NCI-H1092 (cell line): ENCODE measurements at places on chromosomes 2 and 18.
A peak's percentile ranks its signal among the peaks of the same experiment; 100 is the strongest.

- DNase-seq, result no peak
Observed at GRCh38 chr18:77131100-77131651, 1.4 kb downstream of the MBP start.

GRCh38 chr2:105052773-105053172 is 14.9 kb downstream of the MRPS9 start:
- DNase-seq, result no peak

- DNase-seq, result no peak
Observed at GRCh38 chr2:124985270-124985669, 960.2 kb downstream of the CNTNAP5 start.

DNA sequence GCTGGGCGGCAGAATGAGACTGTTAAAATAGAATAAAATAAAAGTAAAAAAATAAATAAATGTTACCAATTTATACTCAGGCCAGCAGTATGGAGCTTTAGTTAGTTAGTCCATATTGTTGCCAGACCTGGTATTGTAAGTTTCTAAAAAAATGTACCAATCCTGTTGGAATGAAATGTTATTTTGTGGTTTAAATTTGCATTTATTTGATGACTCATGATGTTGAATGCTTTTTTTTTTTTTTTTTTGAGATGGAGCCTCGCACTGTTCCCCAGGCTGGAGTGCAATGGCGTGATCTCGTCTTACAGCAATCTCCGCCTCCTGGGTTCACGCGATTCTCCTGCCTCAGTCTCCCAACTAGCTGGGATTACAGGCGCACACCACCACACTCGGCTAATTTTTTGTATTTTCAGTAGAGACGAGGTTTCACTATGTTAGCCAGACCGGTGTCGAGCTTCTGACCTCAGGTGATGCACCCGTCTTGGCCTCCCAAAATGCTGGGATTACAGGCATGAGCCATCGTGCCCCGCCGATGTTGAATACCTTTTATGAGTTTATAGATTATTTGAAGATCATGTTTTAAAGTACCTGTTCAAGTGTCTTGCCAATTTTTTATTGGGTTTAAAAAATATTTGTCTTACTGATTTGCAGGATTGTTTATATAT is 5.7 kb upstream of the PTPRN start:
- DNase-seq, result no peak

DNA sequence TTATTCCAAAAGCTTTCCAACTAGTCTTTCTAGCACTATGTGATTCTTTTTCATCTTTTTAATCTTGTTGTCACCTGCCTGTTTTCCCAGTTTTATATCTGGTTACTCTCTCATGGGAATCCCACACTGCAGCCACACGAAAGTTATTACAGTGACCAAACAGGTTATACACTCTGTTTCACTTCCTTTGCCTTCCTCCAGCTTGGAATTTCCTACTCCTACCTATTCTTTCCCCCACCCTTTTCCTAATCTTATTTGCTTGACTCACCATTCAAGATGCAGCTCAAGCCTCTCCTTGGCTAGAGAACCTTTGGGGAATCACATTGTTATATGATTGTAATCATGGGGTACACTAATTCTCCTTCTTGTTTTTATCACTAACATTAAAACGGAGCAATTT is 13.4 kb upstream of the TLK1 start:
- no peak for DNase-seq

DNA sequence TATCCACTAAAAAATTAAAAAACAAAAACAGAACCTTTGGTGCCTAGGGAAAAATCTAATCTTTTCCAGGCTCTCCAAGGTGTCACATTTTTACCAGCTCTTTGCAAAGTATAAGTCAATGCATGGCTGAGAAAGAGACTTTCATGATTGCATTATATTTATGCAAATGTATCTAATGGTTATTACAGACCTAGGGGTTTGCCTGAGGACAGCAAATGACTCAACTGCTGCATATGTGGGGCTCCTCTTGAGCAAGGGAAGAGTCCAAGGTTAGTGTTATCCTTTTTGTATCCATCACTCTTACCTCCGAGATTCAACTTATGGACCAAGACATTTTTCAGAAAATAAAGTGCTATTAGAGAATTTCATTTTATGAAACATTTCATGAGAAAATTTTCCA is 33.9 kb upstream of the RMP24 start:
- DNase-seq, result no peak

DNA sequence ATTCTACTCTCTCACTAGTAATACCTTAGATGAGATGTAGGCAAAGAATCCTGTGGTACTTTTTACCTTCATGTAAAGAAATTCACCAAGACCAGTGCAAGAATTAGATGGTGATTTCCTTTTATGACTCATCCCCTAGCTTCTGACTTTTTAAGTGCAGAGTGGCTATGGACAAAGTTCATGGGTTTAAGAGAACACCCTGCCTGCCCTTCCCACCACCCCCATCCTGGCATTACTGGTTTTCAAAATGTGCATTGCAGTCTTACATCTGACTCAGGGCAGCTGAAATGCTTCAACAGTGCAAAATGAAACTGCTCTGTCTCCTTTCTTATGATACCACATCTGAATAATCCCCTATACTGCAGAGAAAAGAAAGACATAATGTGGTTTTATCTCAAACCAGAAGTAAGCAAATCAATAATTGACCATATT is 22.6 kb downstream of the MAIP1 start:
- DNase-seq, result no peak

DNA sequence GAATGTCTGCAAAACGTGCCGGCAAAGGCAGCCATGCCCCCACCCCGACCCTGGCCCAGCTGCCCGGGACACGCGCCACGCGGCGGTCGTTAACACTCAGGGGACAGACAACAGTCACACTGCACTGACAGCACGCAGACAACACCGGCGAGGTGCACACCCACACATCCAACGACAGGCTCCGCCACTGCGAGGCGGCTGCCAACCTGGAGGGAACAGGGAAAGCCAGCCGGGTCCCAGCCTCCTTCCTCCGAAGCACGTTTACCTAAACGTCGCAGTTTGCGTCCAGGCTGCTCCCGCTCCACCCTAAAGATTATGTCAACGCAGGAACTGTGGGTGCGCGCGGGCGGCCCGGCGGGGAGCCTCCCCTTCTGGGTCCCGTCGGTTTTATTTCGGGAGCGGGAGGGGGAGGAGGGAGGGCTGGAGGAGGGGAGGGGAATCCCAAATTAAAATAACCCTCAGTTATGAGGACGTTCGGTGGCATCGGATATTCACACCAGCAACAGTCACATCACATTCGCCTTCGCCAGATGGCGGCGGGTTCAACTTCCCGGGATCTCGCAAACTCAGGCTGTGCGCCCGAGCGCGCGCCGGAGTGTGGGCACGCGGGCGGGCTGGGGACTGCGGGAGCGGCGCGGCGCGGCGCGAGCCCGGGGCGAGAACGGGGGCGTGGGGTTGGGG is 644 bp downstream of the PTGR3 start:
- DNase-seq, result peak; percentile 49

DNA sequence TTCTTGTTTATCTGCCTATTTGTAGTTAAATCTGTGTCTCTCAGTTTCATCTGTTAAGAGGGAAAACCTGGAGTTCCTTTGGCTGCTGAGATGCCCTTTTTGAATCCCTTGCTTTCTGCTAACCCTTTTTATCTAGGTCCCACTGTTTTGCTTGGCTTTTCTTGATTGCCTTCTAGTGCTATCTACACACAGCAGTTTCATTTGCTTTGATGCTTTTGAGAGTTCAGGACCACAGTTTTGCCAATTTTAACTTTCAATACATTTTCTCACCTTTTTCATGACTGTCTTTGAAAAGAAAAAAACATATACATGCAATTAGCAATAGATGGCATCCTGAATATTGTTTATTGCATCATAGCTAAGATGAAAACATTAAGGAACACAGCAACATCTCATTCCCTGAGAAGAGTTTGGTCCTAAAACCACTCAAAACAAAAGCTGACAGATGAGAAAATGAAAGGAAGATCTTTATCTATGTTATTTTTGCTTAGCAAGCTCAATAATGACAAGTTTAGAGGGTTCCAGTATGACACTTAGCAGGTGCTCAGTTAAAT is 241.4 kb upstream of the MEX3C start:
- DNase-seq, result no peak

GRCh38 chr2:145749556-145749955 is 1229.6 kb upstream of the ZEB2 start:
- no peak for DNase-seq

DNA sequence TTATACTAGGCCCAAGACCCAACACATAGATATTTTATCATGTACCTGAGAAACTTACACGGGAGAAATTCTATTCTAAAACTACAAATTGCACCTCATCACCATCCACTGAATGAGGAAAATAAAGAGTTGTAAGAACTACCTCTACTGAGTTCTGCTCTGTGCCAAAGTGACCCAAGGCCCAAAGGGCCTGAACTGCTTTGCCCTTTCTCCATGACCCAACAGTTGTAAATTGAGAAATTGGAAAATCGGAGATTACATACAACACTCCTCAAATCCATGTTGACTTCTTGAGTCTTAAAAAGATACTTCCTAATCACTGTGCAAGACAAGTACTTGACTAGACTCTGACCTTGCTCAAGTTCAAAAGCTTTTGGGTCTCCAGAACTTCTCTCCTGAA is 8.8 kb downstream of the NR4A2 start:
- no peak for DNase-seq

GRCh38 chr18:79483971-79484491 is 88.3 kb downstream of the NFATC1 start:
- DNase-seq, result no peak

GRCh38 chr2:132884705-132885104 is 214.7 kb upstream of the LYPD1 start:
- peak; percentile 17 for DNase-seq

DNA sequence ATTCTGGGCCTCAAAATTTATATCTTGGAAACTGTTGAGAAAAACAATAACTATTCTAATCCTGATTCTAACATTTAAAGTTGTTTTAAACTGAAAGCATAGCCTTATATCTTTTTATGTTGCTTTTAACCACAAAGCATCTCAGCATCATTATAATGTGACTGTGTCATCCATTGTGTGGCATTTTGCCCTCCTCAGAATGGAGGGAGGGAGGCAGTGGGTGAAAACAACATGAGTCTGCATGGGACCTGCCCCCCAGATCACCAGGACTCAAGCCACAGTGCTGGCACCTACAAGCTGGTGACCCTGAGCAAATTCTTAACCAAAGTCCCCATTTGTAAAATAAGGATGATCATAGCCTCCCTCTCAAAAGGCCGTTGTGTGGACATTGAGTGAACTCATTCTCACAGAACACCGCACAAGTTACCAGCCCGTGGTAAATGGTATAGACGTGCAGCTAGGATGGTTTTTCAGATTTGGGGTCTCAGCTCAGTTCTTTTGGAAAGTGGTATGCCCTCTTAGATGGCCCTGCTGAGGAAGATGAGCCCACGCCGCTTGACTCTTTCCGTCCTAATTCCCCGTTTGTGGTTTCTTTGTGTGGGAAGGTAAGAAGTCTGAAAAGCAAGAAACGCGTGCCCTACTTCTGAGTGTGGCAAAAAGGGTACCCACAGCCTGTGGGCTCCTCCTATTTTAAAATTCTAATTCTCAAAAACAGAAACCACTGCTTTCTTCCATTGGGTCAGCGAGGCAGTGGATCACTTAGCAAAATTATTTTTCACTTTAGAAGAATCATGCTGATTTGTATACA is 305.0 kb upstream of the ID2 start:
- no peak for DNase-seq

- DNase-seq, result no peak
Observed at GRCh38 chr2:180311-180710, 83.5 kb downstream of the SH3YL1 start.

DNA sequence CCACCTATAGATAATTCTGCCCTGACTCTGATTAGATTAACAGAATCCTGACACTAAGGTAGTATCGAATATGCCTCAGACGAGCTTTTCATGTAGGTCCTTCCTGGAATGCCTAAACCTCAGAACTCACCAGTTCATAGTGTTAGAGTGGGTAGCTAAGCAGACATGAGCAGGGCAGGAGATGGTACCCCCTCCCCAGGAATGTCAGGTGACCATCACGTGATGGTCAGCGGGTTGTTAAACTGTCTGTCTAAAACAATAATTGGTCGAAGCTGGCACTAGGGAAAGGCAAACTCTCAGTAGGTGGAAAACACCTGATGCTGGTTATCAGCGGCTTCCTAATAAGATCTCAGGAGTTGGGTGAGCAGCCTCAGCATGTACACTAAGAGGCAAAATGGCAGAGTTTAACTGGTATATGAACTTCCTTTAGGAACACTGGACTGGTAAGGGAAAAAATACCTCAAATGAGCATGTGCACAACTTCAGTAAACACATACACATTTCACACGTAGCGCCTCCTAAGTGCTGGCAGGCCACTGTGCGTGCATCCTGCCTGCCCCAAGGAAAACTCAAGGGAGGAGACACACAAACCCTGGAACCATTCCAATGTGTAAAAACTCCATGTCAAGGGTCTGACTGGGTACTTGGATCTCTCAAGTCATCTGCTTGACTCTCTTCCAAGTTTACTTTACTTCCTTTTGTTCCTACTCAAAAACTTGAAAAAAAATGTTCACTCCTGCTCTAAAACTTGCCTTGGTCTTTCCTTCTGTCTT is 339.5 kb downstream of the GULP1 start:
- DNase-seq, result no peak

DNA sequence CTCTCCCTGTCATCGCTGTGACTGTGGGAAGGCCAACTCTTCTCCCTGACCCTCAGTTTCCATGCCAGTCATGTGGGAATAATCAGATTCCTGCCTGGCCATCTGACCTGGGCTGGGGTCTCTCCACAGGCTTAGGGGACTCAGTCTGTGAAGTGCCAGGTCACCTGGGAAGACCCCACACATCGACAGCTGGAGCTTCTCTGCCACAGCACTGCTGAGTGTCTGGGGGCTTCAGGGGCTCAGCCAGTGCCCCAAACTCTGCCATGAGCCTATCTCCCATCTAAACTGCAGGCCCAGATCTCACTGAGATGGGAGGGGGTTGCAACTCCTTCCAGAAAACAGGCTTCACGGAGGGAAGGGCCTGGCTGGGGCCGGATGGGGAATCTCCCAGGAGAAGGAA is 42.0 kb upstream of the OTOS start:
- DNase-seq, result no peak

DNA sequence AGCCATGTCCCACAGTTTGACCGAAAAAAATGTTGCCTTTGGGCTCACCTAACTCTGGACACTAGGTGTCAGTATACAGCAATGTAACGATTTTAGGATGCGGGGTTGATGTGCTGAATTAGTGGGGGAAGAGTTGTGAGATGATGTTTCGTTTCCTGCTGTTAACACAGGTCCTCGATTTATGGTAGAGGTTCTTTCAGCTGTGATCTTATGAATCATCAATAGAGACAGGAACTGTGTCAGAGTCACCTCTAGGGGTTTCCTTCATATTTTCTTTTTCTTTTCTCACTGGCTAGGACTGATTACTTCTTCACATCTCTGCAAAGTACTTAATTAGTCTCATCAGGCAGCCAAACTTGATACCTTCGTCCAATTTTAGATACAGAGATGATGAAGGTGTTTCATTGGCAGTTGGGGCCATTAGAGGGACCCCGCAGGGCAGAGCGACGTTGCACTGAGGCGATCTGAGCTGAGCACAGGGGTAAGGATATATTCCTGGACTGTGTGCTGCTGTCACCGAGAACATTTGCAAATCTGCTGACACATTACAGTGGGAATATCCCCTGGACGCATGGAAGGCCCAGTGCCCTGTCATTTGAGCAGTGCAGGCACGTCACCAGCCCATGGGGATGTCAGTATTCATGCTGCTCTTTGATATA is 10.2 kb upstream of the MMADHC start:
- peak; percentile 39 for DNase-seq
